NCI-H1436 (cell line): ENCODE measurements at places on chromosomes 1 and 21.

- DNase-seq, result no peak
Observed at GRCh38 chr1:43445606-43446387, 7.9 kb downstream of the HYI start.

GRCh38 chr1:1287288-1288110 is 7.3 kb downstream of the SCNN1D start:
- no peak for DNase-seq

DNA sequence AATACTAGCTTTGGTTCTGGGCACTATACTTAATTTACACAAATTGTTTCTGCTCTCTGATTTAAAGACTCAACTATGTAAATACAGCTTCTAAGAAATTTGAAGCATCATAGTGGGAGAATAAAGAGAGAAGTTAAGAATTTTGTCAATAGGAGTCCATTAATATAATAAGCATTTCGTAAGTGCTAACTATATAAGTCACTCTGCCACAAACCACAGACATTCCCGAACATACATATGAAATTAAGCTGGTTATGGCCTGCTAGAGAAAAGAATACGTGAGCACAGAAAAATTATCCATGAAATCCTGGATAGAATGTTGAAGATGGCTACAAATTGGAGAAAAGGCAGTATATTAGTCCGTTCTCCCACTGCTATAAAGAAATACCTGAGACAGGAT is 526.2 kb downstream of the MRPL39 start:
- no peak for DNase-seq

DNA sequence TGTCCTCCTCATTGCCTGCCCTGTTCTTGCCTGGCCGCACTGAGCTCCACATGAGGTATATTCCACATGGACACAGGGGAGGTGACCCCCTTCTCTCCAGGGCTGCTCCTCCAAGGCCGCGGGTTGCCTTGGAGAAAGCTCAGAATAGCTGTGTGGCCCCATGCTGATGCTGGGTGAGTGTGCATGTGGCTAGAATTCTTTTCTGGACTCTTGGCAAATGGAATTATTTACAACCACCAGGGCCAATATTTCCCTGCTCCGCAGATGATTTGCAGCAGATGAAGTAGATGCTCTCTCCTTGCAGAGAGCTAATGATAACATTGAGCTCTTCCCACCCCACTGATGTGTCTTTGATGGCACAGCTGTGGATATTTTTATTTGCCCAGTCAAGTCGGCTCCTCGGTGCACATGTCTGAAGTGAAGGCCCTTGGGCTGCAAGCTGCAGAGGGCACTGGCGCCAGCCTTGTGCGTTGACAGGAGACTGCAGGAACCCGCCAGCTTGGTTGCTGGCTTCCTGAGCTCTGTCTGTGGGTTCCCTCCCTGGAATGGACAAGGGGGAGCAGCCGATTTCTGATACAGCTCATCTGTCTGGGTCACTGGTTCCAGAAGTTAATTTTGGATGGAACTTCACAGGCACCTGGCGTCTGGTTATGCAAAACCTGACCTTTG is 404.7 kb upstream of the VAMP3 start:
- DNase-seq, result no peak

GRCh38 chr1:102879439-102879993 is 228.8 kb downstream of the COL11A1 start:
- no peak for DNase-seq

GRCh38 chr1:29496701-29497100 is 260.4 kb downstream of the PTPRU start:
- no peak for DNase-seq

GRCh38 chr1:55580845-55581332 is 365.7 kb upstream of the USP24 start:
- no peak for DNase-seq

DNA sequence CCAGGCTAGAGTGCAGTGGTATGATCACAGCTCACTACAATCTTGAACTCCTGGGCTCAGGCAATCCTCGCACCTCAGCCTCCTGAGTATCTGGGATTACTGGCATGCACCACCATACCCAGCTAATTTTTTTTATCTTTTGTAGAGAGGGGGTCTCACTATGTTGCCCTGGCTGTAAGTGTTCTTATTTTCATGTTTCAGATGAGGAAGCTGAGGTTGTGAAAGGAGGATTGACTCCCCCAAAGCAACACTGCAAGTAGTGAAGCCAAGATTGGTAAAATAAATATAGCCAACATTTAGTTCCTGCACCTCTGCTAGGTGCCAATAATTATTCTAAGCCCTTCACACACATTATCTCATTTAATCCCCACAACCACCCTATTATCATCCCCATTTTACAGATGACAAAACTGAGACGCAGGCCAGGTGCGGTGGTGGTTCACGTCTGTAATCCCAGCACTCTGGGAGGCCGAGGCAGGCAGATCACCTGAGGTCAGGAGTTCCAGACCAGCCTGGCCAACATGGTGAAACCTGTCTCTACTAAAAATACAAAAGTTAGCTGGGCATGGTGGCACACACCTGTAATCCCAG is 2.1 kb downstream of the PMVK start:
- DNase-seq, result no peak

DNA sequence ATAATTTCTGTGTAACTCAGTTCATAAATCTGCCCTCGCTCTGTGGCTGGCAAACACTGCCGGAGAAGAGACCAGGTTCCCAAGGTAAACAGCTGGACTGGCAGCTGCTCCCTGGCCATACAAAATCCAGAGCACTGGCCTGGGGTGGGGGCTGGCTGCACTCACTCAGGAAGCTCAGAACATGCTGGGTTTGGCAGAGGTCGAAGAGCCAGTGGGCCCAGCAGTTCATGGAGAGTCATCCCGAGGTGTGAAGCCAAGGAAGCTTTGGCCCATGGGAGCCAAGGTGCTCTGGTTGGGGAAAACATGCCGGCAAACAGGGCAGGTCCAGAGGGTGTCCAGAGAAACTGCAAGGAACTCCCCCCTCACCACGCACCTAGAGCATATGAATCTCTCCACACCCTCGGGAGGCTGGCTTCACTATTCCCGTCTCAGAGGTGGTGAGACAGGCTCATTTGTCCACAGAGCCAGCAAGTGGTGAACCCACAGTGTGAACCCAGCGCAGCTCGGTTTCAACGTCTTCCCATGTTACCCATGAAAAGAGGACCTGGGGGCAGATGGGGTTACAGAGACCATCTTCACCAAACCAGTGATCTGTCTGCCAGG is 102.4 kb downstream of the DMRTB1 start:
- DNase-seq, result no peak

GRCh38 chr1:223733898-223734852 is 21.8 kb downstream of the CAPN2 start:
- no peak for DNase-seq

GRCh38 chr21:33815143-33815707 is 100.4 kb downstream of the ATP5PO start:
- DNase-seq, result no peak

GRCh38 chr1:107659961-107660360 is 305.0 kb downstream of the VAV3 start:
- DNase-seq, result no peak

DNA sequence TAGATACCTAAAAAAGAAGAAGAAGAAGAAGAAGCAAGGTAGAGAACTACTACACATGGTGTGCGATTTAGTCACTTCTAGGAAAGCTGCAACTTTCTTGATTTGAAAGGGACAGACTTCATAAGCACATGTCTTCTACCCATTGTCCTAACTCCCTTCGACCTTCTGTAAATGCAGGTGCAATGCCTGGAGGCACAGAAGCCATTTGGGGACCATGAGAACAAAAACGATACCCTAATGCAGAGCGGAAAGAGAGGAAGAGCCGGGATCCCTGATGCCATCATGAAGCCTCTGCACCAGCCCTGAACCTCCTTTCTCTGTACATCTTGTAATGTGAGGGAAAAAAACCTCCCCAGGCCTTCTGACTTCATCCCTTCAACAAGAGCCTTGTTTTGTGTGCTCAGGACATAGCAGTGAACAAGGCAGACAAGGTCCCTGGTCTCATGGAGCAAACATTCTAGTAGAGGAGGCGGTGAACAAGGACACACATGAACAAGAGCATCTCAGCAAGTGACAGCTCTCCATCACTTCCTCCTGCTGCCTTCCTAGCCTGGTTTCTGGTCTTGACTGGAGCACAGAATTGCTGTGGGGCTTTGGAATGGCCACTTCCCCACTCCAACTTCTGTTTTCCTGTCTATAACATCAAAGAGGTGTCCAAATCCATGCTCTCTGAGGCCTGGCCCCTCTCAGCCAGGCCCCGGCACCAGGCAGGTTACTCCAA is 5.5 kb upstream of the LAPTM5 start:
- no peak for DNase-seq

DNA sequence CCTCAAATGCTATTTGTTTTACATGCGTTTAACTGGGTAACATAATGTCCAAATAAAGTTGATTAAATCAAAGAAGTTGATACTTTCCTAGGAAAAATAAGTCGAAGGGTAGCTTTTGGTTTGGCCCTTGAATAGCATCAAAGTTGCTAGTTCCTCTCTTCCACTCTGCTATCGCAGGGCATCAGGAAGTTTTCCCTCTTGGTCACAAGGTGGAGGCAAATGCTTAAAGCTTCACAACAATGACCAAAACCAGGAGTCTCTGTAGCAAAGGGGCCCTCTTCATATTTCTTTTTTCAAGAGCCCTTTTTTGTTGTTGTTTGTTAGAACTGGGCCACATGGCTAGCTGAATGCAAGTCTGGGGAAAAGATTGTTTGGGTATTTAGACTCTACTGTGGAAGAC is 668.4 kb downstream of the KCNT2 start:
- no peak for DNase-seq

DNA sequence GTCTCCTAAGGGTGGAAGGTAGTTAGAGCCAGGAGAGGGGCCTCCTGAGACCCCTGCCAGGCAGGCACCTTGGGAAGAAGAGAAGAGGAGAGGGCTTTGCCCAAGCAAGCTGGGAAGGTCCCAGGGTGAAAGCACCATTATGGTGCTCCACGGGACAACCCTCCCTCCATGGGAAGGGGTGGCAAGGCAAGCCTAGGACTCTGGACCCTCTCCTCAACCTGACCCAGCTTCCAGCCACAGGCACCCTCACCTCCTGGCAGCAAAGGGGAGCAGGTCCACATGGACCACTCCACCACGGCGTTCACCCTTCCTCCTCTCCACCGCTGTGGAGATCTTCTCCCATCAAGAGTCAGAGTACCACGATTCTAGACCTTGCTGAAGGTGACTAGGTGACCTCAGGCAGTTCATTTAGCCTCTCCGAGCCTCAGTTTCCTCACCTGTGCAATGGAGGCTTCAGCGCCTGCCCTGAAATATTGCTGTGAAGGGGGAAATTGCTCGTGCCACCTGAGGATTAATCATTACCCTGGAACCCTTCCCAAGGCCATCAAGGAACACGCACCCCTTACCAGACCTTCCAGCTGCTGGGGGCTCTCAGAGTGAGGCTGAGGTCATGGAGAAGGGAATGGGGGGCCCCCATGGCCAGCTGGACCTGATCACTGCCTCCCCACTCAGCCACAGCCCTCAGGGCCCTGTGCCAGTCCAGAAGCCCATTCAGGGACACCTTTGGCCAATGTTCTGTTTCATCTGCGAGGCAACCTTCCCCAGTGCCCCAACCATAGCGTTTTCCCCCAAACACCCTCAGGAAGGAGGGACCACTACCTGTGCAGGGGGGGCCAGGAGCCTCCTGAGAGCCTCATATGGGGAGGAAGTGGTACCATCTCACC is 1.6 kb downstream of the RAP1GAP start:
- no peak for DNase-seq

DNA sequence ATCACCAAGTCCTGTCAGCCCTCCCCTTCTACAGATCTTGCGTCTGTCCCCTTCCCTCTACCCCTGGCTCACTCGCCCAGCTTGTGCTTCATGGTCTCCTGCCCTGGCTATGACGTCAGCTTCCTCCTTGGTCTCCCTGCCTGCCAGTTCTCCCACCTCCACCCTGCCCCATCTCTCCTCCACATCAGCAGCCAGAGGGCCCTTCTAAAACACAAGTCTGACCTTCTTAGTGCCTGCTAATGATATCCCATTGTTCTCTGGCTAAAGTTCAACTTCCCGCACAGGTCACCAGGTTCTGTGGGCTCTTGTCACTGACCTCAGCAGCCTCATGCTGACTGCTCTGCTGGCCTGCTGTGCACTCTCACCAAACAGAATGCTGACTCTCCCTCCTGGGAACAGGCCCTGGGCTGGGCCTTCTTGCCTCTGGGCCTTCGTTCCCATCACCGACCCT is 24.7 kb upstream of the MYCL start:
- DNase-seq, result no peak

DNA sequence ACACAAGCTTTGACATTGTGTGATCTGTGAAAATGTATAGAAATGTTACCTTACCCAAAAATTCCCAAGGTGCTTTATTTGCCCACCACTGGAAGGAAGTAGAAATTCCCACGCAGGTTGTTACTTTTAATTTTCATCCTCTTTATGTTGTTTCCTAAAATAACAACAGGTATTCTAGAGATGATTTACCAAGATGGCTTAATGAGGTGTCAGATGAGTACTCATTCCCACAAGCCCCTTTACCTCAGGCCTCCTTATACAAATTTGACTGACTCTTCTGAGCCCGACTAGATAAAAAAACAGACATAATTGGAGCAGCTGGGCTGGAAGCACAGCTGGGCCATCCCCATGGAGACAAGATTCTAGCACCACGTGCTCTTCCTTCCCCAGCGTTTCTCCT is 114.6 kb downstream of the LIPI start:
- no peak for DNase-seq

- DNase-seq, result no peak
Observed at GRCh38 chr1:244199902-244200301, 148.8 kb downstream of the ZBTB18 start.

DNA sequence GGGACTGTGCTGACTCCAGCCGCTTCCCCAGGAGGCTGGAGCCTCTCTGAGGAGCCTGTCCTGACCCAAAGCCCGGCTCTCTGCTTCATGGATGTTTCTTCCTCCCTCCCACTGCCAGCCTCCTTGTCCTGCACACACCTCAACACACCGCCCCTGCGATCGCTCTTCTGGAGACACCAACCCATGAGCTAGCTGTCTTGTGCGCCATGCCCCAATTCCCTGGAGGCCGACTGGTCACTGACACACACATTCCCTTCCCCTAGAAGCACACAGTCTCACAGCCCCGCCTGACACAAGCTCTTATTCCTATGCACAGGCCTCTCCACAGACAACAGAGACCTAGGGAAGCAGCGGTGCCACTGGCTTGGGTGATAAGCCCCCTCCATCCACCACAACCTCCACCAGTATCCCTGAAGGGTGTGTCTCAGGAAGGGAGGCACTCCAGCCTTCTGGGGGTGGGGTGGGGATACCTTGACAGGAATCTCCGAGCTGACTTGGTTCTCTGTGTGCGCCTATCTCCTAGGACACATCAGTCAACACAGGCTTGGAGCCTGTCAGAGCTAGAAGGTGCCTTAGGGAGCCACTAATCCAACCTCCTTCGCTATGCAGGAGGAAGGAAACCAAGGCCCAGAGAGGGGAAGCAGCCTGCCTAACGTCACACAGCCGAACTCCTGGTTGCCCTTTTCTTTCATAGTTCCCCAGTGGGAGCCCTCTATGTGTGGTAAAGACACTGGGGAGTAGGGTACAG is 31.1 kb downstream of the AHDC1 start:
- DNase-seq, result no peak
